ENCODE measurements at places on chromosomes 7 and 10. TPM values are rescaled to one million over a fixed set of nuclear protein-coding genes. Genes with fewer than 3 reads are reported as not detected.

SFRP4 gene
- 3.5 TPM for polyA plus RNA-seq

HGF gene
- 3.1 TPM for polyA plus RNA-seq

GIMAP6 gene
- polyA plus RNA-seq, result 41.2 TPM

RBP3 gene
- polyA plus RNA-seq, result not detected

LOXL4 gene
- 1.6 TPM for polyA plus RNA-seq

NEURL1 gene
- polyA plus RNA-seq, result 0.69 TPM

CCDC7 gene
- 1.2 TPM for polyA plus RNA-seq

CALML3 gene
- polyA plus RNA-seq, result 0.02 TPM

TMEM270 gene
- polyA plus RNA-seq, result 0.20 TPM

GPR85 gene
- polyA plus RNA-seq, result 0.93 TPM

Measured in lung (tissue), 17 donors.